NCI-H345 (cell line): ENCODE measurements at places on chromosomes 5 and 9.

DNA sequence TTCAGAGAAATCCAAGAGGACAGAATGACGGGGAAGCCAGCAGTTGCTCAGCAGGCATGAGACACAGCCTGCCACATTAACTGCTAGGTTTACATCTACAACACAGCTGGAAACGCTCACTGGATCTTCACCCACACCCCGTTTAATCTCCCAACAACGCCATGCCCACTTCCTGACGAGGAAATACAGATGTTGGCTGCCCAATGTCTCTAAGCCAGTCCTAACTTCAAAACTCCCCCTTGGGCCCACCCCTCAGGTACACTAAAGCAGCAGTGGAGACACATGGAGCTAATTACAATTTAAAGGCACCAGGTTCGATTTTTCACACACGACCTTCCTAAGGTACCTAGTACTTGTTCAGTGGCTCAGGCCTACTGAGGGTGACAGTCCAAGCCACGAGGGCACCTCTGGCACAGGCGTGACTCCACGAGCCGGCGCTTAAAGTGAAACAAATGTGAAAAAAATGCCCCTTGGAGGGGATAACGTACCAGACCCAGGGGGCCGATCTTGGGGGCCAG lies 904 bp downstream of the RPL12 start:
- DNase-seq = no peak

DNA sequence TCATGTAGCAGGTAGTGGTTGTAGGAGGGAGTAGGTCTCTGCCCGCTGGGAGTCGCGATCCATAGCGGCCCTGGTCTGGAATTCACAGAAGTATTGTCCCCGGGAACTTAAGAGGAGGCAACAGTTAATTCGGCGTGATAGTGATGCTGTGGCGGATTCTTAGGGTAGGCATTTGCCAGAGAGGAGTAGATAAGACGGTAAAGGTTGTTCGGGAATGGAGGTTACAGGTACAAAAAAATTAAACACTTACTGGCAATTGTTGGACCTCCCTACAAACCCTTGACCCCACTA lies 679 bp downstream of the SMC5 start:
- DNase-seq = no peak

DNA sequence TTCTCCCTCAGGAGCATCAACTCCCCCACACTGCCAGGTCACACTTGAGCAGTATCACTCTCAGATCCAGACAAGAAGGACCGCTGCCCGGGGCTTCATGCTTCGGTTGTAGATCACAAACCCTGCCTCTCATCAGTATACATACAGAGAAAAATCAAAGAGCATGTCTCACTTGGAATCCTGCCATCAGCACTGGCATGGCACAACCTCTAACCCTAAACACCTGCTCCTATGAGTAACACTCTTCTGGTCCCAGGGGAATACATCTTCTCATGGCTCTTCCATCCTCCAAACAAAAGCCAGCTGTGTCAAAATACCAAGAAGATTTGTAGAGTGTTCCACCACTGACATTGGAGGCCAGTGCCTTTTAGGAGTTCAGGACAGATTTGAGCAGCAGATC lies 84.8 kb upstream of the MIER3 start:
- peak; percentile 56 for DNase-seq

DNA sequence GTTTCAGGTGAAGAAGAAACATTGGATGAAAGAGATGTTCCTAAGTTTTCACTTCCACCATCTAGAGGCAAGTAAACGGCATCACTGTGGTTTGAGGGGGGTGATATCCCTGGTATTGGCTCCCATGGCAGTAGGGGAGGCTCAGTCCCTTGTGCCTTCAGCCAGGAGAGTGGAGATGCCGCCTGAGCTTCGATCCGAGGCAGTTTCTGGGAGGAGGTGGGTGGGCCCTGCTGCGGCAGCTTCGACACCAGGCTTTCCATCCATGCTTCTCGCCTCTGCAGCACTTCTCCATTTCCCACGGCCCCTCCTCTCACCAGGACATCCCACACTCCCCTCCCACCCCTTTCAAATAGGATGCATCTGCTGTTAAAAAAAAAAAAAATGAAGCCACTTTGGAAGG lies 258.3 kb downstream of the GADD45G start:
- DNase-seq = no peak

- no peak for DNase-seq
Observed at GRCh38 chr9:126128494-126129142, 198.0 kb upstream of the MVB12B start.

DNA sequence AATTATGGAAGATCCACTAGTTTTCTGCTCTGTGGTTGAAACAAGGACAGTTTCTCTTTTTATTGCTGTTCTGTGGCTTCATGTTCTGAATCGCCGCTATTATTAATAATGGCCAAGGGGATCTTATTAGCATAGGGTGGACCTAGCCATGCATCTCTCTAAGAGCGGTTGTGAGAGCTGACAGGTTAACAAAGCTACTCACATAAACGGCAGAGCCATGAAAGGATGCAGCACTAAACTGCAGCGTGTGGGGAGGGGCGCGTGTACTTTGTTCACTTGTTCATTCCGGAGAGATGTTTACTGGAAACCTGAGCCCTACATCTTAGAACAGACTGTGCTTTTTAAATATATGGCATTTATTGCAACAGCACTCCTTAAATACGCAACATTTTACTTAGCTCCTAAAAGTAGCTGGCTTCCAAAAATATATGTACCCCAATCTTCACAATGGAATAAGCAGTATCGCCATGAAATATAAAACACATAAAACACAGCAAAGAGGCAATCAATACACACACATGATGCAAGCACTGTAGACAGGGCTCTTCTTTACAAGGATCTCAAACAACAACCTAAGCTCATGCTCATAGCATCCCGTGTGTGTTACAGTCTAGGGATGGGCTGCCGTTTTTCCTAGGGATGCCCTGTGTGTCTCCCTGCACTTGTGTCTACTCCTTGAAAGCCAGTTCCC lies 424.6 kb downstream of the MED10 start:
- DNase-seq = no peak

DNA sequence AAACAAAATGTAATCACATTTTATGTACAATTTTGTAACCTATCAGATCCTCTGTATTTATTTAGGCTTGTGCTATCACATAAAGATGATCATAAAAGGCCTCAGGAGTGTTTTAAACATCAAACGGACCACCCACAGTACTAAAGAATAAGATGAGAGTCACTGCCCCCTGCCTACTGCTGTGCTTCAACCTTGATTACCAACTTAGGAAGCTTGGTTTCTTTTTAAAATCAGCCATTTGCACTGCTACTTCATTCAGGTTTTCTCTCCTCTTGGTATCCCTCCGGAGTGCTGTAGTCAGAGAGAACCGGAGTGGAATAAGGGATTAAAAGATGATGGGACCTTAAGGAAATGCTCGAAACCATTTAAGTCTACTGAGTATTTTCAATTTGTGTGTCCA lies 6.9 kb downstream of the C7 start:
- no peak for DNase-seq

DNA sequence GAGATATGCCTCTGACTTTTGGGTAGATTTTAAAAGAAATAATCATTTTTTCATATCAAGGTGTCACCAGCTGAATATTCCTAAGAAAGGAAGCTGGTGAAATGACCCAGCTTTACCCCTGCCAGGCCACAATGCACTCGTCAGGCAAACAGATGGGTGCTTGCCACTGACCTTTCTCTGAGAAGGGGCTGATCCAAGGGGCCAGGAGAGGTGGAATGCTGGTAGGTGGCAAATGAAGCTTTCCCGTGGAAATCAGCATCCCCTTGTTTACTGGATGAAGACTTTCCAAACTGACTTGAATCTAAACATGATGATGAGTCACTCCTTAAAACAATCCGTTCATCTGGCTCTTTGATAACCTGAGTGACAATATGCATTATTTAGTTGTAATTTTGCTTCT lies 44.3 kb upstream of the PLPP6 start:
- no peak for DNase-seq

GRCh38 chr9:134730011-134730760 lies 88.6 kb downstream of the COL5A1 start:
- no peak for DNase-seq

- DNase-seq = no peak
Observed at GRCh38 chr5:101846496-101846895, 449.6 kb downstream of the SLCO4C1 start.

DNA sequence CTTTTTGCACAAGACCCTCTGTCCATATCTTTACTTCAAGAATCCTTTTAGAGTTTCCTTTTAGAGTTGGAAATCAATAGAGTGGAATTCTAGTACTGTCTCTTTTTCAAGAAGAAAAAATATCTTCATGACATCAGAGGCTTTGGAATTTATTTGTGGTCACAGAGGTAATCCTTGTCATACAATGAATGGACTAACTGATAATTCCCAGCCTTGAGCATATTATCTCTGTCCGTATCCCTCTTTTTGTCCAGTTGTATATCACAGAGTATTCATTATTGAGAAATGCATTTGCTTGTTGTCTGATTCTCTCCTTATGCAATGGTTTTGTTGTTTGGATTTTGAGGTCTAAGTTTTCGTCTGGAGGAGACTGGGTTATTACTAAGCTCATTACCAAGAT lies 82.0 kb upstream of the HAPLN1 start:
- DNase-seq = no peak

DNA sequence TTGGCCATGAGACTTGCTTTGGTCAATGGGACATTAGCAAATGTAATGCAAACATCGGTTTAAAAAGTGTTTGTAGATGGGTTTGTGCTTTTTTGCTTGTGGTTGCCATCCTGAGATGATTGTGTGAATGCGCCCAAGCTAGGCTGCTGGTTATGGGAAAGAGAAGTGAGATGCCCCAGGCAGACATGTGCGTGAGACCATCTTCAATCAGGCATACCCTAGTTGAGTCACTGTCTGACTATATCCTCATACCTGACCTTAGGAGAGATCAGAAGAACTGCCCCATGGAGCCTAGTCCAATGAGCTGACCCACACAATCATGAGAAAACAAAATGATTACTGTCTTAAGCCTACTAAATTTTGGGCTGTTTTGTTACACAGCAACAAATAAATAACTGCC lies 36.8 kb upstream of the ZNF608 start:
- DNase-seq = no peak

DNA sequence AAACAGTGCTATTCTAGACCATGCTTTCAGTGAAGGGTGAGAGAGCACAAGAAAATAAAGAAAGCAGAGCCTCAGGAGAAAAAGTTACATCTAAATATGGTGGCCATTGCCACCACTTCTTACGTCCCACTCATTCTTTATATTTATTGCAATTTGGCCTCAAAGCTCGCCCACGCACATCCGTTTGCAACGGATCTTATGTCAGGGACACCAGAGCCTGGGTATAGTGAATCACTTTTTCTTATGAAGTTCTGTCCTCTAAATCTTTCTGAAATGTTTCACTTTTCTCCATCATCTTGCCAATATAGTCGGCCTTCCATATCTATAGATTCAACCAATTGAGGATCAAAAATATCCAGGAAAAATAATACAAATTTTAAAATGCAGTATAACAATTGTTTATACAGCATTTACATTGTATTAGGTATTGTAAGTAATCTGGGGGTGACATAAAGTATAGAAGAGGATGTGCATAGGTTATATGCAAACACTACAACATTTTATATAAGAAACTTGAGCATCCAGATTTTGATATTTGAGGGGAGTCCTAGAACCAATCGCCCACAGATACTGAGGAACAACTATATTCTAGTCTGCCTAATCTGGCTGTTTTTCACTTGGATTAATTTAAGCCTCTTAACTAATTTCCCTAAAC lies 35.2 kb downstream of the GOLPH3 start:
- DNase-seq = no peak

DNA sequence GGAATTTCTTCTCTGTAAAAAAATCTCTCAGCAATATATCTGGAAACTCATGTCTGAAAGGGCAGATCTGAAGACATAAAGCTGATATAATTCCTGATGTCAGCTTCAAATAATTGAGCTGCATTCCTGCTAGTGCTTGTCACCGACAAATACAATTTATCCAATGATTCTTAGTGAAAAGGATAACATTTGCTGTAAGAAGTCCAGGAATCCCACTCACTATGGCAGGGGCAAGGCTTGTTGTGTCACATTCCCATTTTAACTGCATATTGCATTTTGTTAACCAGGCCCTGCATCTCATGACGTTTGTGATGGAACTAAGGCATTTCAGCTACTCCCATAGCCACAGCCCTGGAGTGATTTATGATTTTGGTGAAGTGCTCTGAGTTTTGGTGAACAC lies 160.1 kb upstream of the DAB2 start:
- no peak for DNase-seq

DNA sequence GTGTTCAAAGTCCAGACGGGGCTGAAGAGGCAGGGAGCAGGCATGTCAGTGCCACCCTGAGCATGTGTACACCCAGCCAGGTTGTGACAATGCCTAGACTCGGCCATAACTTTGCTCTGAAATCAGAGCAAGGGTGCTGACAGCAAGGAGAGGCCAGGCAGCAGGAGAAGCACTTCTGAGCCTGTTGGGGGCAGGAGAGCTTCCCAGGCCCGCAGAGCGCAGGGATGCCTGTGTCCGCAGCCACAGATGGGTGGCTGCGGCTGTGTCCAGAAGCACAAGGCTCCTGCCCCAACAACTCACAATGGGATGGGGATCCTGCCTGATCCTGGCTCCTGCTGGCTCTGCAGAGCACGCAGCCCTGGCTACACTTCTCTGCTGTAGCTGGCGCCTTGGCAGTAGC lies 373.9 kb downstream of the CHSY3 start:
- DNase-seq = no peak

GRCh38 chr9:35845824-35846771 lies 17.1 kb downstream of the TMEM8B start:
- DNase-seq = no peak

GRCh38 chr9:87497080-87497603 lies 525 bp upstream of the DAPK1 start:
- peak; percentile 18 for DNase-seq

DNA sequence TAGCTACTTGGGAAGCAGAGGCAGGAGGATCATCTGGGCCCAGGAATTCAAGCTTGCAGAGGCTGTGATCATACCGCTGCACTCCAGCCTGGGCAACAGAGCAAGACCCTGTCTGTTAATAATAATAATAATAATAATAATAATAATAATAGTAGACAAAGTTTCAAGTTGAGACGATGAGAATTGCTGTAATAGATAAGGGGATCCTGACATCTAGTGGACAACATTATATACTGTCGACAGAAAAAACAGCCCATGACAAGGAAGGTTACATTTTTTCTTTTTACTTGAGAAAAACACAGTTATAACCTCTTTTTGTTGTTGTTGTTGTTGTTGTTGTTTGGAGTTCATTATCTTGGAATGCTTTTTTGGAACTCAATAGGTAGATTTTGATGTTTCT lies 35.3 kb downstream of the NDFIP1 start:
- DNase-seq = peak; percentile 1

DNA sequence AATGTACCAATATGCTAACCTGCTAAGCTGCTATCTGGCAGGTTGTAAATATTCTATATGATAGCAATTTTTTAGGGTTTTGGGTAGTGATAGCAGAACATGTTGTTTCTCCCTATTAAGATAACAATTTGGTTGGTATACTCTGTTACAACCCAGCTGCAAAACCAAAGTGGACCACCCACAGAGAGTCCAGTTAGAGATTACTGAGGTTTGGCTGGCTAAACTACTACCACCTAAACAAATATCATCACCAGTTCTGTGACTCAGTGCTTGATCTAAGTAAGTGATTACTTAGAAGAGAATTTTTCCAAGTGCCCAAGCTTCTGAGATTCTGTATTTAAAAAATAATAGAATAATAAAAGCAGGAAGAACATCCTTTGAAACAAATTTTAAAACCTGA lies 72.3 kb downstream of the XRCC4 start:
- DNase-seq = no peak
